ENCODE measurements at places on chromosomes 2 and 18.

DNA sequence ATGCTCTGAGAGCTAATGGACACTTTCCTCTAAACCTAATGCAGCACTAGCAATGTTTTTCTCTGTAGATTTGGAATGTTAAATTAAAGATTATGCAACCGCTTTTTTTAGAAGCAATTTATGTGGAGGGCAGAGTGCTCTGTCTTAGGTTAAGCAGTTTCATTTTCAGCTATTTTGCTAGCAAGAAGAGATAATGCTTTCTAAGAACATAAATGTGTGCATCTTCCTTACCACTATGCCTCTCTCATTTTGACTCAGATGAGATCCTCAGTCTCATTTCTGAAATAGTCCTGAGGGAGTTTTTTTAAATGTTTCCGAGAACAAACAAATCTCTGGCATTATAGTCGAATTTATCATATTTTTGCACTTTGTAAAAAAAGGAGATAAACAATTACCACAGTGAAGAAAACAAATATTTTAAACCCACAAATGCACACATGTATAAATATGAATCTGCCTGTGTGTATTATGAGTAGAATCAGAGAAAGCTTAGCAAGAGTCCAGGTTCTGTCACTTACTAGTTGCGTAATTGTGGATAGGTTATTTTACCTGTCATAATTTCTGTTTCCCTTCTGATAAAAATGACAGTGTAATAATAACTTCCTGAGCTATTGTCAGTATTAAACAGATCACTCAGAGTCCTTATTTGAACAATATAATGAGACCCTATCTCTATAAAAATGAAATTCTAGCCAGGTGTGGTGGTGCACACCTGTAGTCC, 207.7 kb upstream of the CRIM1 start:
- DNase-seq, result no peak

GRCh38 chr2:130851624-130852382, 15.1 kb downstream of the ARHGEF4 start:
- DNase-seq, result no peak

DNA sequence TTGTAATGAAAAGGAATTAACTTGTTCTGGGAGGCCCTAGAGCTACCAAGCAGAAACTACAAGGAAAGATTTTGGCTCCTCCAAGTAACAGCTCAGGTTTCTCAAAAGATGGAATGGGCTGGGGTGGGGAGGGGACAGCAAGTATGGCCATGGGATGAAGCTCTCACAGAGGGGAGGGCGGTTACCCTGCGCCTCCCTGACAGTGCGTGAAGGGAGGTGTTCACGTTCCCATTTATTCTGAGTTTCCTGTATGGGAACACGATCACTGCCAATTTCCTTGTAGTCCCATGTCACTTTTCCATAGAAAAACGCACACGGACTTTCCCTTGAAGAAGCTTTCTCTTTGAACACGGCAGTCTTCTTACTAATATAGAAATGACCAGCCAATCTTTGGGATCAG, 17.0 kb downstream of the CDC42EP3 start:
- DNase-seq, result no peak

DNA sequence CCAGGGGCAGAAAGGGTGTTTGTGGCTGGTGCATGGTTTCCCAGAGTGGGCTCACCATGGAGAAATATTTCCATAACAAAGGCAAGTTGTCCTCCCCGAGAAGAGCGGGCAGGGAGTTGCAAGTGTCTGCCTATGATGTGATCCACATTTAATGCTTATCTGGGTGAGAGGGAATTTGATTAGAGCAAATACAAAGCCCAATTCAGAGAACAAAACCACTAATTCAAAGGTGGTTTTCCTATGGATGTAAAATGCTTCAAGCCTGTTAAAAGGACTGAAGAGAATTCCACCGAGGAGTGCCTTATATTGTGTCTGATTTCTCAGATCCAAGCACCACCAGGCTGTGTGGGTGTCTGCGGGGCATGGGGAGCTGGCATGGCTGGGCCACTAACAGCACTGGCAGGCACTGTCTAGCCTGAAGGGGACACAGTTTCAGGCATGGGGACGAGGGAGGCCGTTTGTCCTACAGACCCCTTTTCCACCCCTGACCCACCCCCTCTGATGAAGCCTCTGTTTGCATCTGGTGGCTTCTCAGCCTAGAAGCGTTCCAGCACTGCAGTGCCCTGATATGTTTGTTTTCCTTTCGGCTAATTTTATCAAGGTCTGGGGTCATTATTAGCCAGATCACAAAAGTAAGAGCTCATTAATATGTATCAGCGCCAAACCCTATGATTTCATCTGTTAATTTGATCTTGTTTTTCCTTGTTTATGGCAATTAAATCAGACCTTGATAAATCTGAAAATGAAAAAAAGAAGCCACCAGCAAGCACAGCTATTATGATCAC, 357.3 kb downstream of the HRH4 start:
- no peak for DNase-seq

DNA sequence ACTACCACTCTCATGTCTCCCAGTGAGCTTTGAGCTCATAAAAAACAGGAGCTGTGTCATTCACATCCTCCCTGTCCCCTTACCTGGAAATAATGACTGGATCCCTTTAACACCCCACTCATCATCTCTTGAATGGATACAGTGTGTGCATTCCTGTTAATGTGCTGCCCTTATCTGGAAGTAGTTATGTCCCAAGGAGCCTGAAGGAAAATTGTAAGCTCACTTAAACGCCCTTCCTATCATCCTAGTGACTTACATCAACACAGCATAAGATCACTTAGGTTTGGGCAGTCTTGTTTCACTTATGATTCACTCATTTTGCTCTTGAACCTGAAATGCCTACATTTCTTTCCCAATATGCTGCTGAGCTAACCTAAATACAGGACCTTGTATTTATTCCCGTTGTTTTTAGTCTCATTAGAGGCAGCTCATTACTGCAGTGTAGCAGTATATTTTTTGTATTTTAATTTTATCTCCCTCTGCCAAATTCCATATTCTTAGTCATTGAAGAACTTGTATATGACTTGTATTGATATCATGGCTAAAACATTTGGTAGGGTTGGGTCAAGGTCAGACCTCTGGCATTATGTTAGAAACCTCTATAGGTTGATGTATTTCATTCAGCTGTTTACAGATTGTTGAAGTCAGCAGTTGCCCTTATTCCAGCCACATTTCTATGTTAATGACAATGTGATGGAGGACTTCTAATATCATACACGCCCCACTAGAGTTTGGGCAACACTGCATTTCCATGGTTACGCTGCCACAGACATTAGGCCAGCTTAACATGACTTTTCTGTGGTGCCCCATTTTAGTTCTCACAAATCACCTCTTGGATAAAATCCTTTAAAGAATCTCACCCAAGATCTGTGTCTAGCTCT, 72.9 kb downstream of the PKP4 start:
- DNase-seq, result no peak

GRCh38 chr2:128366713-128367511, 48.2 kb upstream of the HS6ST1 start:
- no peak for DNase-seq

GRCh38 chr18:59954241-59954640, 54.4 kb downstream of the PMAIP1 start:
- no peak for DNase-seq

DNA sequence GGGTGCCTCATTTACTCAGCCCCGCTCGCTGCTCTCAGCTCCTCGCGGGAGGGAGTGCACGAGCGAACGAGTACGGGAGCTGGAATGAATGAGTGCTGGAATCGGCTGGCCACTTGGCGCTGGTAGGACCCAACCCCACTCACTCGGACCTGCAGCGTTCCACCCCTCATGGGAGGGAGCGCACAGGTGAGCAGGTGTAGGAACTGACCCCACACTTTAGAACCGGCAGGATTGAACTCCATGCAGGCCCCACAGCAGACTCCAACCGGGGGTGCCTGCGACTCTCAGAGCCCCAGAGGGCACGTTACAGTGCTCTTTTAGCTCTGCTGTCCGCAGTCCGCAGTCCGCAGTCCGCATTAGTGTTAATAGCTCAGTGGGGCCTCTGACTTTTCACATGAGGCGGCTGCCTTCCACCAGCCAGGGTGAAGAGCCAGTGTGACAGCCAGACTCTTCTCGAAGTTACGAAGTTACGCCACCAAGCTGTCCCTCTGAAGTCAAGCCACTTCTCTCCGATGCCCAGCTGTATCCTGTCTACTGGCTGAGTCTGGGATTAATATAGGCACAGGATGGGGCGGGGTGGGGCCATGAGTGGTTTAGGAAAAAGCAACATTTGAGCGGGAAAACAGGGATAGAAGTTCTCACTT, 102.7 kb upstream of the ARHGAP15 start:
- no peak for DNase-seq

DNA sequence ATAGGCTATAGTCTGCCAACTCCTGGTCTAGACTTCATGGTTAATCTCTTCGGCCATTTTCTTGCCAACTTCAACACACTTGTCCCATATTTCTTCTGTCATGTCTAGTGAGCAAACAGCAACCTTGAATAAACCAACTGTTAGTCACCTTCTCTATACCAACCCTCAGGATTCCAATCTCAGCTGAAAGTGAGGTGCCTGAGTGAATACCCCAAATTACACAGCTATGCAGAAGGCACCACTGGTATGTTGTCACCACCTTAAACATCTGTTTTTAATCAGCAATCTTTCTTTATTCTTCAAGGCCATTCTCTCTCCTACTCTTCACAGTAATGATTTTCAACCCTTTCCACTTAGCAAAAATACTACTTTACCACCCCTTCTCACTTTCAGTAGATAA, 39.3 kb downstream of the THOC1 start:
- no peak for DNase-seq

- DNase-seq, result no peak
Measured at GRCh38 chr2:144548532-144549191, 28.7 kb upstream of the ZEB2 start.

- DNase-seq, result no peak
Measured at GRCh38 chr2:217440000-217440399, 562.8 kb downstream of the TNS1 start.

GRCh38 chr2:72040629-72041571, 106.8 kb downstream of the CYP26B1 start:
- DNase-seq, result no peak

DNA sequence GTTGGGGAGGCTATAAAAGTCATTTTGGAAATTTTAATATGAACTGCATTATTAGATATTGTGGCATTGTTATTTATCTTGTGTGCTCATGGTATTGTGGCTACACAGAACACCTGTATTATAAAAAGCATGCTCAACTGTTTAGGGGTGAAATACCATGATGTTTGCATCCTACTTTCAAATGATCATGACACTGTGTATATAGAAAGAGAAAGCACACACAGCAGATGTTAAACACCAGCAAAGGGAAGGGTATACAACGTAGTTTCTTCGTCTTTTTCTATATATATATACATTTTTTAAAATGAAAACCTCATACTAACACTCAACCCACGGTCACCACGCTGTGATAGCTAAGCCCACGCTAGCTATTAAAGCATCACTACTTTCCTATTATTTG, 27.1 kb downstream of the STARD7 start:
- no peak for DNase-seq

GRCh38 chr18:44238454-44238853, 442.2 kb upstream of the SETBP1 start:
- no peak for DNase-seq

DNA sequence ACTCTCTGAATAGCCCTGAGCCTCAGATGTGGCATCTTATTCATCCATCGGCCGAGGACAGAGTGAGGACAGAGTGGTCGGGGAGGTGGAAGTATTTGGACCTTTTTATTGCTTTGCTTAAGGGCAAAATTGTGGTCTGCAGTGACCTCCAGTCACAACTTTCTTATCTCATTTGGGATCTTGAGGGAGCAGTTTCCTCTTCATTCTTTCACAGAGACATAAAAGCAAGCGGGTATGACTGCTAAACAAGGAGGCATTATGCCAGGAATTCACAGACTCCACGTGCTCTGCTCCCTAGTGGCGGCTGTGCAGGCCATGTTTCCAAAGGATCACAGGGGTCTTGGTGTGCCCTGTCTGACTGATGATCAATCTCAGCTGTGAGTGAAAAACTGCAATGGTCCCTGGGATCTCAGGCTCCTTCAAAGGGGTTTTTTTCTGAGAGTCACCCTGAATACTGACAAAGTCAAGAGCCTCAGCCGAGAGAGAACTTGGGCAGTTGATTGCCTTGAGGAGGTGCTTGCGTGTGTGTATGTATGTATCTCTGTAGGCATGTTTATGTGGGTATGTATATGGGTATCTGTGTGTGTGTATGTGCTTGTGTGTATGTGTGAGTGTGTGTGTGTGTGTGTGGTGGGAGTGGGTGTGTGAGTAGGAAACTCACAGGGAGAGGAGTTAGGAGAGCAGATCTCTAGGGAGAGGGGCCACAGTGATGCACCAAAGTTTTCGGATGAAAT, 47.7 kb downstream of the RAPGEF4 start:
- DNase-seq, result no peak

DNA sequence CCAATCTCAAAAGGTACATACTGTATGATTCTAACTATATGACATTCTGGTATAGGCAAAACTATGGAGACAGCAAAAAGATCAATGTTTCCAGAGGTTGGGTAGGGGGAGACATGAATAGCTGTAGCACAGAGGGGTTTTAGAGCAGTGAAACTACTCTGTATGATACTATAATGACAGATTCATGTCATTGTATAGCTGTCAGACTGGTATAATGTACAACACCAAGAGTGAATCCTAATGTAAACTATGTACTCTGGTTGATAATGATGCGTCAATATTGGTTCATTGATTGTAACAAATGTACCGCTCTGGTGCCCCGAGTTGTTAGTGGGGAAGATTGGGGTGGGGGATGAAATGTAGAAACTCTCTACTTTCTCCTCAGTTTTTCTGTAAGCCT, 172.4 kb upstream of the SPOPL start:
- no peak for DNase-seq

GRCh38 chr2:105804266-105804665, 59.6 kb downstream of the NCK2 start:
- no peak for DNase-seq

DNA sequence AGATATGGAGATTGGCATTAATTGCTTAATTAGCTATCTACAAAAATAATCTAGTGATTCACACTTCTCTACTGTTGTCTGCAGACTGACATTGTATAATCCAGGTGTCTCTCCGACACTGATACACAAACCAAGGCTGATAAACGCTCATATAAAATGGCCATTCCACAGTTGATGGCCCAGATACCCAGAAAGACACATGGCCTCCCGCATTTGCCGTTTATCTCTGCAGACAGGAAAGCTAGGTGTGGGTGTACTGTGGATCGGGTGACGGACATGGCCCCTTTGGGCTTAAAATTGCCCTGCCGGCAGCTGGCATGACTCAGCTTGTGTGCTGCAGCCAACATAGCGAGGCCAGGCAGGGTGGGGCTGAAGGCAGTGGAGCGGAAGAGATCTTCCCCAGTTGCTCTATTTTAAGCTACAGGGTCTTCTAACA, 18.5 kb downstream of the PMAIP1 start:
- no peak for DNase-seq

DNA sequence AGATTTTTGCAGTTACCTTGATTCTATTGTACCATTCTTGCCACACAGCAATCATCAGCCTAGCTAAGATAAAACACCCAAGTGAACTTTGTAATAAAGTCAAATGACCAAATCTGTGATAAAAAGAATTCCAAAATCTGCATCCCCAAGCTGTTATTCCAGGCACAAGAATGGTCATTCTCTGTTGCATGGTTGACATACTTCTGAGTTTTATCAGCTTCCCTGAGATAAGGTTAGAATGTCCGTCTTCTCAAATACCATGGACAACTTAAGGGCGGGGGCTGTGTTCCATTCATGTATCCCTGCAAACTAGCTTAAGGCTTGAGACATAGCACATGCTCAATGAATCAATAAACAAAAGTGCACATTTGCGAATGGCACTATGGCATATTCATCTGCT, 8.1 kb upstream of the BMP10 start:
- DNase-seq, result no peak

Data from stimulated activated CD8-positive, alpha-beta memory T cell treated with anti-CD3 and anti-CD28 coated beads, Interleukin-2, amount 100 ng/mL, for 48 hours (primary cell).